Neural progenitor cell (in vitro differentiated cells): ENCODE measurements at places on chromosomes 12 and 14.

DNA sequence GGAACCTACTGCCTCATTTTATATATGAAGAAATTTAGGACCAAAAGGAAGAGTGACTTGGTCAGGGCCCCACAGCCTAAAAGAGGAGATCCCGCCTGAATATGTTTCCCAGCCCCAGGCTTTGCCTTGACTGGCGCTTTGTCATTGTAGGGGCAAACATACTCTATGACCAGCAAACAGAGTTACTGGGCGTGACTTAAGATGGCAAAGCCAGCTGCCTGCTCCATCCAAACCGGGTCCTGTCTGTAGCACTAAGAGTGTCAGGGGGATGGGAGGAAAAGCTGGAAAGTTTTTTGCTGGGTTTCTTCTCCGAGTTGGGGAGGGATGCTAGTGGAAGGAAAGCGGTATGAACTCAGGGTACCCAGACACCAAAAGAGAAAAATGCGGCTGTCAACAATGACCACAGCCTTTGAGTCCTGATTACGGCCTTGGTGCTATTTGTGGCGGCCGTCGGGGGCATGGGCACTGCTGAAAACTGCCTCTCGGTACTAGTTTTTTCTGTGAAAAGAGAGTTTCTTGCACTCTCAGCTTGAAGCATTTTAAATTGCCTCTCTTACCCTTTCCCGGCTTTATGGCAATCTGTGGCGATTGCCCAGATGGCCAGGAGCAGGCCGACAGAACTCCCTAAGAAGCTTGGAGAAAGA is 82.7 kb downstream of the PRIMA1 start:
- DNase-seq = no peak

- no peak for DNase-seq
These were observed 19.5 kb upstream of the SERPINA1 start for GRCh38 chr14:94407906-94408305.

- DNase-seq = no peak
These were observed 362.3 kb downstream of the GLT1D1 start for GRCh38 chr12:129215556-129215955.

GRCh38 chr14:37438444-37438843 is 156.6 kb downstream of the FOXA1 start:
- no peak for DNase-seq

GRCh38 chr12:2273288-2273687 is 220.5 kb downstream of the CACNA1C start:
- DNase-seq = peak; percentile 24

DNA sequence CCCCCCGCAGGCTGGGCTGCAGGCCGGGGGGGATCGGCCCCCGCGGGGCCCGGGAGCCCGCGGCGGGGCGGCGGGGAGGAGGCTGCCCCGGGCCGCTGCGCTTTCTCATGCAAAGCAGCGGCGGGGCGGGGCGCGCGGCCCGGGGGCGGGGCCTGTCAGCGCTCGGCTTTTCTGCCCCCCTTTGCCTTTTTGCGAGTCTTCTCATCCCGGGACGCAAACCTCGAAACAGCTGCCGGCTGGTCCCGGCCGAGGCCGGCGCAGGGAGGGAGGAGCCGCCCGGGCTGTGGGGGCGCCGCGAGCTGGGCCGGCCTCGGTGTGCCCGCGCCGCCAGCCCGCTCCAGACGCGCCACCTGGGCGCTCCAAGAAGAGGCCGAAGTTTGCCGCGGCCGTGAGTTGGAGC is at the start of gene FZD10:
Gene FZD10, plus strand, starts transcription at position 198 of the 400 bp plus-strand sequence. CDS start 479 bp downstream, outside the sequence.
- DNase-seq = peak; percentile 91

DNA sequence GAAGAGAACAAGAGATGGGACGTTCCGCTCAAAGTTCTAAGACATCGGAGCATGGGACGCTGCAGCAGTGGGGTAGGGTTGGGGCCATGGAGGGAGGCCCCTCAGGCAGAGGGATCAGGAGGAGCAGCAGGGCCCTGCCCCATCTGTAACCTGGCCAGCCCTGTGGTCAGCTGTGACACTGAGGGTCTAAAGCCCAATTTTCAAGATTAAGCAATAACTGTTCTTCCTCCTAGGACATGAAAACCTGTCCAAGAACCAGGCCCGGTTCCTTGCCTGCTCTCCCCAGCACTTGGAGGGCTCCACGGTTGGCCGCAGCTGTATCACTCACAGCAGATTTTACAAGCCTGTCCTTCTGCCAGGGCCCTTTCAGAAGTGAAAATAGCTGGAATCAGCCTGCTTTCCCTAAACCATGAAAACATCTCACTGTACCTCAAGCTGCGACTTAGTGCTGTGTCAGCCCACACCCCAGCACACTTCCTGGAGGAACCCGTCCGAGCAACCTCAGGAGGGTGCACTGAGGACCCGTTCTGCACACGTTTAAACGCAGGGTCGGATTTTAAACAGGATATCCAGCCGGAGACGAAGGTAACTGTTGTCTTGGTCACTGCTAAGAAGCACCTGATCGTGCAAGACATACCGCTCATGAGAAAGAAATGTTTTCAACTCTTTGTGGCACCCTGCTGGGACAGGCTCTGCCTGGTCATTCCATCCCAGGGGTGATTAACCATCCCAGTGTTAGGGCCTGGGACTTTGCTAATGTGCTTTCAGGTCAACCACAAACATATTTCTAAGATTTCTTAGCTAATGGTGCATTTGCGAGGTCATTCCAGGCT is 201.9 kb upstream of the DIO3 start:
- peak; percentile 44 for DNase-seq

- no peak for DNase-seq
These were observed 20.0 kb downstream of the SLCO1B3 start for GRCh38 chr12:20830456-20830855.
